ENCODE measurements at places on chromosomes 12 and 14.

DNA sequence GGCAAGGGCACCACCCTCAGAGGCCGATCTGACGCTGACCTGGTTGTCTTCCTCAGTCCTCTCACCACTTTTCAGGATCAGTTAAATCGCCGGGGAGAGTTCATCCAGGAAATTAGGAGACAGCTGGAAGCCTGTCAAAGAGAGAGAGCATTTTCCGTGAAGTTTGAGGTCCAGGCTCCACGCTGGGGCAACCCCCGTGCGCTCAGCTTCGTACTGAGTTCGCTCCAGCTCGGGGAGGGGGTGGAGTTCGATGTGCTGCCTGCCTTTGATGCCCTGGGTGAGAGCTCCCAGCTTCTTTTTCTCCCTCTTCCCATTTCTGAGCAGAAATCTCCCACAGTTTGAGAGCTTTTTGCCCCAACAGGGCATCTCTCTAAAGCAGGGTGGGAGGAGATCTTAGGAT, 1.8 kb downstream of the OAS1 start:
- no peak for DNase-seq

- no peak for DNase-seq
Observed at GRCh38 chr12:11953523-11953922, 117.2 kb upstream of the BCL2L14 start.

- no peak for DNase-seq
Observed at GRCh38 chr12:74780182-74780849, 242.7 kb downstream of the ATXN7L3B start.

DNA sequence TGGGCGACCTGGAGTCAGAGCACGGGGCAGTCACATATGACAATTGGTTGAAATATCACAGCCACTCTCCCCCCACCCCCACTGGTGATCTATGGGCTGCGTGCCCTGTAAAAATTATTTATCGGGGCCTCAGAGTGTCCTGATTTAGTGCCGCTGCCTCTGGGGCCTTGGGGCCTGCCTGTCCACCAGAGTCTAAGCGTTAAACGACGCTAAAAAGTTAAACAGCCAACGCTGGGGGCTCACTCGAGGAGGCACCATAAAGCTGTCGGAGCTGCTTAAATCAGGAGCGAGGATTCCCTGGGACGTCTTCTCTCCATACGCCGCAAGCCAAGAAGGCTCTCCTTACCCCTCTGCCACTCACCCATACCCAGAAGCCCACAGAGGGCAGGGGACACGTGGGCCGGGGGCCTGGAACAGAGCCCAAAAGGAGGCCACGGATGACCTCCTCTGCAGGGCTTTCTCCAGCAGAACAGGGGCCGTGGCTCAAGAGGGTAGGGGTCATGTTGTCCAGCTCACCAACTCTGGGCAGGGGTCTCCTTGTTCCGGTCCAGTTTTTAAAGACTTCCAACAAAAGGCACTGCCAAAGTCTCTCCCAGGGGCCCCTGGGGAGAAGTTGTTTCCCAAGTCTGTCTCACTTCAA, 42.2 kb downstream of the SMUG1 start:
- no peak for DNase-seq

DNA sequence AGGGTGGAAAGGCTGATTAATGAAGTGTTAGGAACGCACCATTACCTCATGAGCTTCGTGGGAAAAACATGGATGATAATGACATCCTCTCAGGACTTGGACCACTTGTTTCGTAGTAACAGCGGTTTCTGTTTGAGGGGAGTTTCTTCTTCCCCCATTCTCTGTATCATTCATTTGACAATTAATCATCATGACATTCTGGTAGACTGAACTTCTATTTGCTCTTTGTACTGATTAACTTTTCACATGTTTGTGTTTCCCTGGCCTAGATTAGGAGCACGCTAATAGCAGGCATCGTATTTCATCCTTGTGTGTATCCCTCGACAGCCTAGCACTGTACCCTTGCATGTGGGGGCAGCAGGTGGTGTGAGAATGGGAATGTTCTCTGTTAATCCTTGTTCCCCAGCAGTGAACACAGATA, 8.0 kb downstream of the LRRC74A start:
- DNase-seq, result no peak

DNA sequence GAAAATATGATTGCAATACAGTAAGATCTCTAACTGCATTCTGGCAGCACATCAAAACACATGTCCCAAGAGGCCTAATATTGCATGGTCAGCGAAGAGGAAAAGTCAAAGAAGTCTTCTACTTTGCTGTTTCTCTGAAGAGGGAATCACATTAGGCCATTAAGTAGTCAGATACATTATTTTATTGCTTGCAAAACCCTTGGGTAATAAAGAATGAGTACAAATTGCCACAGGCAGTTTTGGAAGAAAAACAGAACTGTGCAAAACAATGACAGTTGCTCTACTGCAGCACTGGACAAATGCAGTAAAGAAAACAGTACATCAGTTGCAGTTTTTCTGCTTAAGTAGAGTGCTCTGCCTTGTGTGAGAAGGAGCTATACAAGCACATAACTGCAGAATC, 211.9 kb downstream of the MED13L start:
- DNase-seq, result no peak

- no peak for DNase-seq
Observed at GRCh38 chr12:120453977-120454376, 7.7 kb downstream of the GATC start.

- no peak for DNase-seq
Observed at GRCh38 chr12:32903763-32904162, 7.2 kb upstream of the PKP2 start.

DNA sequence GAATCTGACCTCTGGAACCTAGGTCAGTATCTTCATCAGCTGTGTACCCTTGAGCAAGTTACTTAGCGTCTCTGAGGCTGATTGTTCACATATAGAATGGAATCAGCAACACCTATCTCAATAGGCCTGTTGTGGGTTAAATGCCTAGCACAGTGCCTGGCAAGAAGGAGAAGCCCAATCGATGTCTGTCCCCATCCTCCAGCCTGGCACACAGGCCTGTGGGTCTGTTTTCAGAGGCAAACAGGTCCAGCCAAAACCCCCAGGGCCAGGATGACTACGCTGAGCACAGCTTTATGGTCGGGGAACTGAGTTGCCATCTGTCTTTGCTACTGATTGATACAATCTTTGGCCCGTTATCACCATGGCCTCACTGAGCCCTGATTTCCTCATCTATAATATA, 89.2 kb downstream of the NUAK1 start:
- DNase-seq, result no peak

DNA sequence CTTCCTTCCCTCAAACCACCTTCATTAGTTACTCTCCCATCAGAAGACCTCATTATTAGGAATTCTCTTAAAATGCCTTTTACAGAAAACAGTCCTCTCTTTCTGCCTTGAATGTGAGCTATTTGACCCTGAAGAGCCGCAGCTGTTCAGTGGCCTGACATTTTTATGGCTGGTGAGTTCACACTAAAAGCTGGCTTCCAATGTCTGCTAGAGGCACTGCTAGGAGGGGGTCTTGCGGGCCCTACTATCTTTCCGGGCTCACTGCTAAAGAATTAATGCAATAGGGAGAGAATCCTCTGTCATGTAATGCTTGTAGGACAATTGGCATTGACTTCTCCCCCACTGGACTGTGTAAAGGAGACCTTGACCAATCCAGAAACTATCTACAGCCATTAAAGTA, 87.7 kb downstream of the GPR135 start:
- DNase-seq, result no peak

DNA sequence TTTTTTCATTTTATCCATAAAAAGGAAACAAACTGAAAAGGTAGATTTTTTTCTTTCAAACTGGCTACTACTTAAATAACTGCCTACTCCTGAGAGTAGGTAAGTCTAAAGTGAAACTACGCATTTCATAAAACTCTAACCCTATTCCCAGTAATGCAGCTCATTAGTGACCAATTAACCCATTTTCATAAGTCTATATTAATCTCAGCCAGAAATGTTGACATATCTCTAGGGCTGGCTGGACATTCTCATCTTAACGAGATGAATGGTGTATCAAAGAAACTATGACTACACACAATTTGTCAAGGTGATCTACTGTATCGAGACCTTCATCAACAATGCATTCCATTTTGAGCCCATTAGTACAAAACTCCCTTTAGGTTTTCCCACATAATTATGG, 57.2 kb downstream of the EPS8 start:
- no peak for DNase-seq

GRCh38 chr14:23443881-23444280, 8.4 kb upstream of the MYH7 start:
- no peak for DNase-seq

DNA sequence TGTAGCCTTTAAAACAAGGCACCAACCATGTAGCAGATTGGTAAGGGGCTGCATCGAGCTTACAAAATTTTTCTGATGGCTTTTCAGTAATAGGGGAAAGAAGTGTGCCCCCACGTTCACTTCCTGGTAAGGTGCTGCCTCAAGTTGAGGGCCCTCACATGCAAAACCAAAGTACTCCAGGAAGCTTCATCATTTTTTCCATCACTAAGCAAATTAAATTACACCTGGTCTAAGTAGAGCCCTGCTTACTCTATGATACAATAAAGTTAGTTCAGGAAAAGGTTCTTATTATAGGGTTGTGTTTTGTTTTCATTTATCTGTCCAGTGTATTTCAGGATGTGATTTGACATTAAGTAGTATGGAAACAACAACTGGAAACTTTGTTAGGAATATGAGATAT, 15.0 kb upstream of the AKAP5 start:
- DNase-seq, result no peak

DNA sequence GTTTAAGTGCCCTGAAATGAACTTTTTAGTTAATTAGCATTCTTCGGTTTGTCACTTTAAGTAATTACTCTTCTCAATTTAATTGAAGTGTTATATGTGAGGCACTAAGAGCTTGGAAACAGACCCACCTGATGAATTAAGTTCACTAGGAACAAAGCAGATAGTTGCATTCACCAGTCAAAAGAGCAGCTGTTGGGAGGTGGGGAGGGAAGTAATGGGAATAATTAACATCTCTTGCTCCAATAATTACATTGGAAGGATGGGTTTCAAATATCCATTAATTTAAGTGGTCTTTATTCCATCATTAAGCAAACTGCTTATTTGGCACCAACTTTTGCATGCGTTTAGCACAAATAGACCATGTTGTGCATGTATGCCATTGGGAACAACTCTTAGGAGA, 667.2 kb downstream of the GALC start:
- DNase-seq, result no peak

DNA sequence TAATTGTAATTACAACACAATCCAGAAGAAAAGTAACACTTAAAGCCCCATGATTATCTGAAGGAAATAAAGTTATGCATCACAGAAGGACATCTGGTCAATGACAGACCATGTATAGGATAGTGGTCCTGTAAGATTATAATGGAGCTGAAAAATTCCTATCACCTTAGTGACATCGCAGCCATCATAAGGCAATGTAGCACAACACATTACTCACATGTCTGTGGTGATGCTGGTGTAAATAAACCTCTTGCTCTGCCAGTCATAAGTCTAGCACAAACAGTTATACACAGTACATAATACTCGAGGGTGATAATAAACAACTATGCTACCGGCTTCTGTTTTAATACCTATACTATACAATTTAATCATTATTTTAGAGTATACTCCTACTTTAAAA, 11.2 kb downstream of the ATG2B start:
- no peak for DNase-seq

DNA sequence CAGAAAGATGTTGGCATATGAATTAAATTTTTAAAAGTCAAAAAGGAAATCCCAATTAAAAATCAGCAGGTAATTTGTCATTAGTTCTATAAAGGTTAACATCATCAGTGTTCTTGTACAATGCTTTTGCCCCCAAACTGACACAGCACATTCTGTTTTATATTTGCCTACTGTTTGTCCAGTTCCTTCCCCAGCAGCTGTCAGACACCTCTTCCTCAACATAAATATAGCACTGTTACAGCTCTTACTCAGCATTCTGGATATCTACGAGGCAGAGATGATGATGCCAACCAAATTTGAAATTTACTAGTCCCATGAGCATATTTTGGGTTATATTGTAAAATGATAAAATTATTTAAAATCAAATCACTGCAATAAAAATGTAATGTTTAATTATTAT, 124.6 kb downstream of the SINHCAF start:
- DNase-seq, result no peak
